ENCODE measurements at places on chromosomes 3 and 15.
A peak's percentile ranks its signal among the peaks of the same experiment; 100 is the strongest.

- peak; percentile 87 for DNase-seq
Measured at GRCh38 chr3:195546130-195546560, 3.0 kb upstream of the PPP1R2 start.

- peak; percentile 88 for DNase-seq
Measured at GRCh38 chr3:77038468-77038929, 1.4 kb upstream of the ROBO2 start.

DNA sequence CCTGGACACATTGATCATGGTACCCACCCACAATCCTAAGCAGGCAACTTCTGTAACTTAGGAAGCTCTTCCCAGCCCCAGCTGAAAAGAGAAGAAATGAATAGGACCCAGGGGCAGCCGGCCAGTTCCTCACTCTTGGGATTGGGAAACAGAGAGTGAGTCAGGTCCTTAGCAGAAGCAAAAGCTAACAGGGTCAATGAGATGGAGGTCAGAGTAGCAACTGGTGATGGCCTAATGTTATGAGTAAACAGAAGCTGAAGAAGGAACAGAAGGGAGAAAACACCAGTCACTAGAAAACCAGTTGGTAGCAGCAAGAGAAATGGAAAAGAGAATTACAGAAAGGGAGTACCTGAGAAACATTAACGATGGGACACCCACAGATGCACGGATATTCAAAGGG, 20.0 kb downstream of the RIOX2 start:
- no peak for DNase-seq

DNA sequence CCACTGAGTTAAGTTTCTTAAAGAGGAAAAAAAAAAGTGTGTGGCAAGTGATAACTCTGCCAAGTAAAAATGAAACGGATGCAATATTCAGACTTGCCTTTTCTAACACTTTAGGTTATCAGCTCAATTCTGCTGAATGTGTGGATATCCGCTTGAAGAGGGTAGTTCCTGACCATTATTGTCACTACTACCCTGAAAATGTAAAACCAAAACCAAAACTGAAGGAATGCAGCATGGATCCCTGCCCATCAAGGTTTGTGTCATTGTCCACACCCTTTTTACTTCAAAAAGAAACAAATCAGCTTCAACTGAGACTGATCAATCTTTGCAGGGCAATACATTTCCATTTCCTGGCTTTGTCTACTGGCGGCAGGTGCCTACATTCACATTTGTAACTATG, 236.1 kb downstream of the ADAMTSL3 start:
- no peak for DNase-seq

Data from astrocyte of the spinal cord (primary cell).